ENCODE measurements at places on chromosomes 1 and 21.
A peak's percentile ranks its signal among the peaks of the same experiment; 100 is the strongest.

GRCh38 chr1:16215882-16216753, 3.7 kb upstream of the ARHGEF19 start:
- peak; percentile 83 for DNase-seq

GRCh38 chr1:11563560-11564069, 84.7 kb downstream of the DISP3 start:
- DNase-seq = no peak

GRCh38 chr1:81607086-81607485, 193.6 kb upstream of the ADGRL2 start:
- no peak for DNase-seq

DNA sequence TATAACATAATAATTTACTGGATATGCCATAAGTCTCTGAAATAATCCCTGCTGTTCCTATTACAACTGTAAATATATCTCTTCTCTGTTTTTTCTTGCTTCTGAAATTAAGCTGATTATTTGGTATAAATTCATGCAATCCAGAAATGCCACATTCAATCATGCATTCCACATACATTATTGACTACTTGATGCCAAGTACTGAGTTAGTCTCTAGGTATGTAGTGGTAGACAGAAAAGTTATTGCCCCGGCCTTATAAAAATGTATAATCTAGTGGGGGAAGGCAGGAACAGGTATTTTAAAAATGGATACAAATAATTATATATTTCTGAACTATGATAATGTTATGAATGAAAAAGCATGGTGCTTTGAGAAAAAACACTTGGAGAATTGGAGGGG, 338.6 kb upstream of the SNX7 start:
- no peak for DNase-seq

DNA sequence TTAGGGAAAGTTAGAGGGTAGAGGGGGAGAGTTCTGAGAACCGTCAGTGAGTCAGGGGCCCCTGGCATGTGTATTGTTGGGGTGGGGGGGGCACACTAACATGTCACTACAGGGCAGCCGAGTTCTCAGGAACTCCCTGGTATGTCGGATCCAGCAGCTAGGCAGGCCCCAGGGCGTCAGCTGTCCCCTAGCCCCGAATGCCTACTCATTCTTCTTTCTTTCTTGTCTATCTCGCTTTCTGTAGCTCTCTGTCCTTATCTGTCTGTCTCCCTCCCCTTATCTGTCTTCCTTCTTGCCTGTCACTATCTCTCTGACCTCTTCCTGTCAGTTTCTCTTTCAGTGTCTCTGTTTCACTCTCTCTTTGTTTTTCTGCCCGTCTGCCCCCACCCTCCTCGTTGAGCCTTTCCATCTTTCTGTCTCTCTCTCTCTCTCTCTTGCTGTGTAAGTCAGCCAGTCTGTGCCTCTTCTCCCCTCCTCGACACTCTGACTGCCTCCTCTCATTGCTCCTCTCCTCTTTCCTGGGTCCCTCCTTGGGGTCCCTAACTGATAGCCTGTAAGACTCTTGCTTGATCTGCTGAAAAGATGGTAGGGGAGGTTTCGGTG, 2.4 kb downstream of the NTRK1 start:
- peak; percentile 54 for DNase-seq
